Stimulated activated CD8-positive, alpha-beta memory T cell treated with anti-CD3 and anti-CD28 coated beads, Interleukin-4, amount 100 ng/mL, for 48 hours (primary cell): ENCODE measurements at places on chromosomes 13 and 19.

- DNase-seq = no peak
Observed at GRCh38 chr13:92574499-92574898, 652.1 kb upstream of the GPC6 start.

DNA sequence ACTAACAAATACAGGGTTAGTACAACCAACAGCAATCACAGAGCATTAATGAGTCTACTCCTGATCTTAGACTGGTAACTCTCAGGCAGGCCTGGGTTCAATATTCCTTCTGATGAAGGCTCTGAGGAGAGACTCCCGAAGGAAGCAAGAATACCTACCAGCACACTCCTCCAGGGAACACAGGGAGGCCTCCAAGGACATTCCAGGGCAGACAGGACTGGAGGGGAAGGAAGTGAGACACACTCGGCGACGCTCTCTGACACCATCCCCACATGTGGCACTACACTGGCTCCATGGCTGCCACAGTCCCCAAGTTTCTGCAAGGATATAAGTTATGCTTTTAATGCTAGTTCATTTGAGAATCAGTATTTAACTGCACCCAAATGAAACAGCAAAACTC is 20.1 kb downstream of the THSD1 start:
- no peak for DNase-seq

DNA sequence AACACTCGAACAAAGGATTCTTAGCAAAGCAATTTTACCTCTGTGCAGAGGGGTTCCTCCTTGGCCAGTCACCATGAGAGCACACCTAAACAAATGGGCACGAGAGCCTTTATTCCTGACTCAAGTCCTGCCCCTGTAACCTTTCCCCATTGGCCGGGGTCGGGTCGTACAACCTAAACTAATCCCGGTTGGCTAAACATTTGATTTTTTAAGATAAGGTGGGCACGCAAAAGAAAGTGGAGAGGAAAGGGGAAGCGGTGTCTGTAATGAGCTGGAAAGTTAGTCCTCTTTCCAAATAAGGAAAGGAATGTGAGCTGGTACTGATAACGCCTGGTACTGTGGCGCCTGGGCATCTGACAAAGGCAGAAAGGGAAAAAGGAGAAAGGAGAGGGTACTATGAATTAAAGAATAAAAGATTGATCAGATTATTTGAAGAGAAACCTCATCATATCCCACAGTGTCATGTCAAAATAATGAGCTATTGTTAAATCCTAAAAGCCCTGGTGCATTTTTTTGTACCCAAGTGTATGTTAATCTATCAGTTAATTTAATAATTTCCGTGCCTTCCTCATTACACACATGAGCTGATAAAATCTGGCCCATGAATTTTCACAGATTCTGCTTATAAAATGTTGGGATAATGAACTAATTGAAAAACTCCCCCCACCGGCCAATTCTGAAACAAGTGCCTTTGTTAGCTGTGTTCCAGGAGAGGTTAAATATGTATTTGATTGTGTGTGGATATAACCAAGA is 335.7 kb downstream of the RFC3 start:
- no peak for DNase-seq

DNA sequence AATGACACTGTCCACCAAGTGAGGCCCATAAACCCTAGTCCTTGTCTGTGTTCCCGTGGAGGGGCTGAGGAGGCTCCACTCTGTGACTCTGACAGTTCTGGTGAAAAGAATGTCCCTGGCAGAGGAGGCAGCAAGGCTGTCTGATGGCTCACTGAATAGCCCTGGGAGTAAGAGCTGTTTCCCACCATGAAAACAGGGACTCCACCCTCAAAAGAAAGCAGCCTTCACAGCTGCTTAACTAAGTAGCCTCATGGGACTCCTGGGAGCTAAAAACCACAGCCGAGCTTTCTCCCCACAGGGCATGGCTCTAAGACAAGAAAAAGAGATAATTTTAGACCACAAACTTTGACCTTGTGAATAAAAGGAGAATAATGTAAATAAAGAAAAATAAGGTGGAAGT is 135.1 kb upstream of the FRY start:
- DNase-seq = no peak

- no peak for DNase-seq
Observed at GRCh38 chr13:73616861-73617260, 517.3 kb downstream of the KLF12 start.

GRCh38 chr13:75797239-75797638 is 161.1 kb downstream of the LMO7 start:
- DNase-seq = no peak
